Activated CD8-positive, alpha-beta memory T cell treated with anti-CD3 and anti-CD28 coated beads for 48 hours (primary cell): ENCODE measurements at places on chromosomes 12 and 14.

DNA sequence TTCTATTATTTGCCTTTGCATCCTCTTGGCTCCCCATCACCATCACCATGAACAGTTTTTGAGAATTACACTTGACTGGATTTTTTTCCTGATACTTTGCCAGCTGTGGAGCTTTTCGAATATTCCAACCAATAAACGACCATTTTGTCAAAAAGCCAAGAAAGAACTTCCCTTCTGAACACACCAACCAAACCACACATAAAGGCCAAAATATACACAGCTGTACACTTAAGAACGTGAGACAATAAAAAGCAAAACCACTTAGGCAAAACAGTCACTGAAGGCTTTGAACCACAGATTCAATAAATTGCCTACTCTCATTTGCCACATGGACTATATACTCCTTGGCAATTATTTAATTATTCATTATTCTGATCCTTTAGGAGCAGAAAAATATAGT is 1.1 kb downstream of the C14orf93 start:
- no peak for DNase-seq

GRCh38 chr14:63986789-63987533 is 134.2 kb downstream of the SYNE2 start:
- no peak for DNase-seq

DNA sequence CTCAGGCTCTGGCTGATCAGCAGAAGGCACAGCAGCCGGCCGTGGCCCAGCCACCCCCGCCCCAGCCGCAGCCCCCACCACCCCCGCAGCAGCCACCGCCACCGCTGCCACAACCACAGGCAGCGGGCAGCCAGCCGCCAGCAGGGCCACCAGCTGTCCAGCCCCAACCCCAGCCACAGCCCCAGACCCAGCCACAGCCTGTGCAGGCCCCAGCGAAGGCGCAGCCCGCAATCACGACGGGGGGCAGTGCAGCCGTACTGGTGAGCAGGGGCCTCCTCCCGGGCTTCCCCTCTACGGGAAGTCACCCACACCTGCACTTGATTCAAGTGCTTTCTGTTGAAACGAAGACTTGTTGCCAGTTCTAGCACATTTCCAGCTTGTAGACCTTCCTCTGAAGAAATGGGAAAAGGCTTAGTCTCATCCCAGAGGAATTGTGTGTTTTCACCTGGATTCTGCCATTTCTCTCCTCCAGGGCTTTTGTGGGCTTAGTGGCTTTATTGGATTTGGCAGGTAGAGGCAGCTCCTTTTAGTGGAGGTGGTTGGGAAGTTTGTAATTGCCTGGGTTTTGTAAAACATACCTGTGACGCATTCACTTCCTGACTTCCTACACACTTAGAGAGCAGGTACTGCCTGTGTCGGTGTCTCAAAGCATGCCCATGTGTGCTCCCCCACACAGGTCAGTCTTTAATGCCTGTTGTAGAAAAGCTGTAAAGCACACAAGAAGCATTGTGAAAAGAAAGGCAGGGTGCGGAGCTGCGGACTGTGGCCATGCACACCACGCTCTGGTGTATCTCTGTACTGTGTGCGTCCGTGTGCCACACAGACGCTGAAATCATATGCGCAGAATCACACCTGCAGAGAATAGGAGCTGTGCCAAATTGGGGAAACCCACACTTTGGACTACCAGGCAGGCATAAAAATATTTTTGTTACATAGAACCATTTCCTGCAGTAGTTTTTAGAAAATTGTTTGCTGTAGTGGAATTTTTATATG is 90.5 kb downstream of the DDX51 start:
- no peak for DNase-seq

DNA sequence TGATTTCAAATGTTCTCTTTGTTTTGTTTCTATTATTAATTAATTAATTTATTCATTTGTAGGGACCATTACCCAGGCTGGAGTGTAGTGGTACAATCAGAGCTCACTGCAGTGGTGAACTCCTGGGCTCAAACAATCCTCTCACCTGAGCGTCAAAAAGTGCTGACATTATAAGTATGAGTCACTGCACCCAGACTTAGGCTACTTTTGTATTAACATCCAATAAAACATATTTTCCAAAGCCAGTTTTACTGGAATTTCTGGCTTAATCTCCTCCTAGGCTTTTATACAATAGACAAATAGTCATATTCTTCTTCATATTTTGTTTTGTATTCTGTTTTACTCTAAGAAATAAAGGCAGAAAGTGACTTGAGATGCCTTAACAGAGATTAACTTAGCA is 749.6 kb downstream of the SLC16A7 start:
- no peak for DNase-seq

DNA sequence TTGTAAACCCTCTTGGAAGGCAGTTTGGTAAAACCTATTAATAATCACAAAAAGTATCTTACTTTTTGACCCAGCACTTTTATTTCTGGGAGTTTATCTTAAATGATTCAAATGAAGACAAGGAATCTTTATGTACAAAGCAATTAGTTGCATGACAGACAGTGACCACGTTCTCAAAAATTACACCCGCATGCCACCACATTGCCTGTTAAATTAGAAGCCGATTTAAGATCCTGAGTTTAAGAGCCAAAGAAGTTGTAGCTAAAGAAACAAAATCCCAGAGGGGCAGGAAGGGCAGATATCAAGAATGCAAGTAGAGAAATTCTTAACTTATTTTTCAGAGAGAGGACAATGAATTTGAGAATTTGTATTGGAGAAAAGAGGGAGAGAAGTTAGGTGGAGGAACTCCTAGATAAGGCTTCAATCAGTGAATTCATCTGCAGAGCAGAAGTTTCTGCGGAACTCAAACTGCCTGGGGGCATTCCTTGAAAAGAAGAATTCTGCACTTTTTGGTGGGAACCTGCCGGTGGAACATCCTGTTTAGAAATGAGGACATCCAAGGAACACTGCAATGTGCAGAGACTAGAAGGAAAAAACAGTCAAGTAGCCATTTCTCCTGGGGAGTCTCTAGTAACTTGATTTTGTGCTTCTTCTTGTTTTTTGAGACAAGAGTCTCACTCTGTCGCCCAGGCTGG is 1.1 kb upstream of the RIOX1 start:
- no peak for DNase-seq

DNA sequence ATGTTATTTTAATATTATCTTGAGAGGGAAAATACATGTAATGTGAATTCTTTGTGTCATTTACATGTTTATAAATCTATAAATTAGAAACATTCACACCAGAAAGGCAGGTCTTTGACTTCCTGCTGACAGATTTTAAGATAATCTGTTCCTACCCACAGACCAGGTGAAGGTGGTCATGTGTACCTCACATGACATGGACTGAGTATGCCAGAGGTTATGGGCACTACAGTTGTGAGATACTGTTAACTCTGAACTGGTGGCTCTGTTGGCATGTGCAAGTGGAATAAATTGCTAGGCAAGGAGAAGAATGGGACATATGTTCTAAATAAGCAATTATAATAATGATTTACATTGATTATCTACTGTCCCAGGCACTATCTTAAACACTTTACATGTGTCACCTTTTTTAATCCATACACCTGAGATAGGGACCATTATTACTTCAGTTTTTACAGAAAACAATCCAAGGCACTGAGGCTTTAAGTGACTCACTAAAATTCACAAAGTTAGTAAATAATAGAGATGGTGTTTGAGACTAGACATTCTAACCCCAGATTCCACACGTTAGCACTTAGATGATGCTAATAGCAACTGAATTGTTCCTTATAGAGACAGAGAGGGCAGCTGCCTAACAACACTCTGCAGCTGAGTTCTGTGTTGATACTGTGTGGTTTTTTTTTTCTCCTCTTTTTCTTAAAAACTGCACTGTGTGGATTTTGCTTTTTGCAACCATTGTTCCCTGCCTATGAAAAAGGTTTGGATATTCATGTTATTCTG is 23.8 kb downstream of the SLC16A7 start:
- DNase-seq, result no peak

DNA sequence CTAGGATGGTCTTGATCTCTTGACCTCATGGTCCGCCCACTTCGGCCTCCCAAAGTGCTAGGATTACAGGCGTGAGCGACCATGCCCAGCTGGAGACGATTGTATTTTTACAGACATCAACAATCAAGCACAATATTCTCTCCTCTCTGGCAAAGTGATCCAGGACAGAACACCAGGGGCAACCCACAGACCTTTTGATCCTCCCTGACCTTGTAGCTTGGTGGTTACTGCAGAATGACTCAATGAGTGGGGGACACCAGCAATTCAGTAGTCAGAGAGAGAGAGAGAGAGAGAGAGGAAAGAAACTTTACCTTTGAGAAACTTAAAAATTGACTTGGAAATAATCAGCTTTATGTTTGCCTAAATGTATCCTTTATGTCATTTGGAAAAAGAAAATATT is 51.2 kb downstream of the DRAM1 start:
- no peak for DNase-seq

- no peak for DNase-seq
These were observed 5.0 kb downstream of the REM2 start for GRCh38 chr14:22887990-22888378.

- DNase-seq, result no peak
These were observed 50.9 kb downstream of the BTG1 start for GRCh38 chr12:92094751-92095161.

GRCh38 chr12:49930515-49931288 is 19.8 kb upstream of the AQP2 start:
- DNase-seq, result no peak

DNA sequence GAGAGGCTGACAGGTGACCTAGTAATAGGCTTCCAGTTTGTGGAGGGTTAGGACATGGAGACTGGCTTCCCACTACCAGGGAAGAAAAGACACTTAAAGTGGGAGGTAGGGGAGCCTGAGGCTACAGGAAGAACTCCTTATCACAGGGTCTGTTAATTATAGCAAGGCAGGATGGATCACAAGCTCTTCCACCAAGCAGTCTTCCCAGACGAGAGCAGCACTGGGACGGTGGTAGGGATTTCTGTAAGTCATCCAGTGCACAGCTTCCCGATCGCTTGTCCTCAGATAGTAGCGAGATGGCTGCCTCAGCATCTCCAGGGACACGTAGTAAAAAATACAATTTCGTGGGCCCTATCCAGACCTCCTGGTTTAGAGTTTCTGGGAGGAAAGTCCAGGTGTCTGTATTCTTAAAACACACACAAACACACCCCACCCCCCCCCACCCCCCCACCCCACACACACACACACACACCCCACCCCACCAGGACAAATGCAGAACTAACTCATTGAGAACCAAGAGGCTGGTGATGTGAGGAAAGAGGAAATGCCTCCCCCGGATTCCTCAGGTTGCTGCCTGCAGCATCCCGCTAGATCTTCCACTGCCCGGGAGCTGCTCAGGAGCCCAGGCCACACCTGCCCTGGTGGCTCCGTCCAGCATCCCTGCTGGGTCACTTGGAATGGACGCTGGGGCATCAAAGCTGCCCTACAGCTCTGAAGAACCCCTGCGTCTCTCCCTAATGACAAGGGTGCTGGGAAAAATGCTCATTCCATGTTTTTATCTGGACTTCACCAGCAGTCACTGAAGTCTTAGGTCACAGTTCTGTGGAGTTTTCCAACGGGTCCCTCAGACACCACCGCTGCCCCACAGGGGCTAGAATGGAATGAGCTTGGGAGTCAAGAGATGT is 307.2 kb downstream of the CACNA1C start:
- DNase-seq, result no peak

GRCh38 chr12:4164559-4165558 is 108.7 kb upstream of the CCND2 start:
- DNase-seq, result peak; percentile 44

GRCh38 chr14:103899316-103899715 is 28.9 kb upstream of the TDRD9 start:
- no peak for DNase-seq

GRCh38 chr14:31124197-31124596 is 83.4 kb downstream of the HECTD1 start:
- no peak for DNase-seq

DNA sequence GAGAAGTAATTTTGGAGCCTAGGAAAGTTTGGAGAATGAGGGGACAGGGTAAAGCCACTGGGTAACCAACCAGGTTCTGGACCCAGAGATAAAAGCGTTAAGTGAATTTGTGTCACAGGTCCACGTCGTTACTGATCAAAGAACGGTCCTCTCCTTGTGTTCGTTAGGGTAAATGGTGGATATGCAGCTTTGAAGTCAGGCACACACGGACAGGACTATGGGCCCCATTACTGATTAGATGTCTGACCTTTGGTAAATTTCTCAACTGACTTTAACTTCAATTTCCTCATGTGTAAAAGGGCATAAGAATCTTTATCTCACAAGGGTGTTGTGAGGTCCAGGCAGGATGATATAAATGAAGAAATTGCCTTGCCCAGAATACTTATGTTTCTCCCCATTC is 76.6 kb downstream of the EMP1 start:
- DNase-seq, result no peak

DNA sequence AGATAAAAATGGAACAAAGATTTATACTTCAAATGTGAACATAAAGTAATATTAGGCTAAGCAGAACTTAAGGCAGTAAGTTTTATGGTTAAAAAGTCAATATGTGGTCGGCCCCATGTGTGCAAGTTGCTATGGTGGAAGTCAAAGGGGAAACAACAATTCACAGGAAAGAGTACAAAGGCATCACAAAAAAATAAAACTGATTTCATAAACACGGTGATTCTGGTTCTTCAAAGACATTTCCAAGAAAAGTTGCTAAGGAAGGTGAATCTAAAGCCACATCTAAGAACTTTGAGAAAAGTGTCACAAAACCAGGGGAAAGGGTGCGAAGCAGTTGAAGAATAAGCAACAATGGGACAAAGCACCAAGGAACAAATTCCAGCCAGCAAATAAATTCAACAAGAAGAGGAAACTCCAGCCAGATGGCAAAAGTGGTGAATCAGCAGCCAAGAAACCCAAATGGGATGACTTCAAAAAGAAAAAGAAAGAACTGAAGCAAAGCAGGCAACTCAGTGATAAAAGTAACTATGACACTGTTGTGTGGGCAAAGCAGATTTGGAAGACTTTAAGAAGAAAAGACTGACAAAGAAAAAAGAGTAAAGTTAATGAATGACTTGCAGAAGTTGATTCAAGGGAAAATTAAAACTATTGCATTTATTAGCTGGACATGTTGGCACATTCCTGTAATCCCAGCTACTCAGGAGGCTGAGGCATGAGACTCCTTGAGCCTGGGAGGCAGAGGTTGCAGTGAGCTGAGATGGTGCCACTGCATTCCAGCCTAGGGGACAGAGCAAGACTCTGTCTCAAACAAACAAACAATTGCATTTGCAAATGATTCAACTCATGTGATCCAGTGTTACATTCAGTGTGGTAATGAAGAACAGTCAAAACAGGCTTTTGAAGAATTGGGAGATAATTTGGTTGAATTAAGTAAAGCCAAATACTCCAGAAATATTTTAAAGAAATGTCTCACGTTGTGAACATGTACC is 19.5 kb downstream of the PTGDR start:
- no peak for DNase-seq

DNA sequence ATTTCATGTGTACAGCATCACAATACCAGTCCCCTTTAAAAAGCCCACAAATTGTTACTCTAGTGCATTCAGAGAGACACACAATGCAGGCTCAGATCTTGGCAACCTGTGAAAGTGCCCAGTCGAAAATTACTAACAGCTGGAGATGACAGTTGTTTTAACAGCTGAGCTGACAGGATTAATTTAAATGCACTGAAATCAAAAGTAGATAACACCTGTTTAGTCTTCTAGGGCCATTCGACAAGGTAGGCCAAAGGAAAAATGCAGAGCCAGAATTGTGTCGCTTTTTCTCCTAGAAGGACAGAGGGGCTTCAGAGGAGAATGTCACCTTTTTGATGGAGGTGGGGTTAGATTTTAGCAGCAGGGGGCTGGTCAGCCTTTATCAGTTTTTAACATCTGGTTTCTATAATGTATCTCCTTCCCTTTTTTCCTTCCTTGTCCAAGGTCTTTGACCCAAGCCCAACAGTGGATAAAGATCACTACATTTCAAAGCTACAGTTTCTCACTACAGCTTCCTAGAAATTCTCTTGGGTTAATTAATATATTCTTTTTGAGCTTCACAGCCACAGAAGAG is 139.1 kb downstream of the SOX5 start:
- DNase-seq, result no peak

- DNase-seq, result no peak
These were observed 41.6 kb downstream of the LRRC9 start for GRCh38 chr14:59961518-59962062.
